CD4-positive, alpha-beta T cell treated with Interleukin-4 for 4 hours (primary cell): ENCODE measurements at places on chromosomes 5 and 9.

GRCh38 chr5:1745123-1745795, 54.4 kb downstream of the MRPL36 start:
- no peak for DNase-seq

DNA sequence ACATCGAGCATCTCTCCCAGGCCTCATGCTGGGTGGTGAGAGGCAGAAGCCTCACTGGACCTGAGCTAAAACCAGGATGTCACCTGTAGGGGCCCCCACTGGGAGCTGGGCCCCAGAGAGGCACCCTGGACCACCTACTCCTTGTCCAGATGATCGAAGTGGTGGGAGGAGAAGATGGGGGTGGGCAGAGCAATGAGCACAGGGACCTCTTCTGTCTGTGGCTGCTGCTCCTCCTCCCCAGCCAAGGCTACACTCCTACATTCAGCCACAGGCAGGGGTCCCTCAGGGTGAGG, 227.5 kb downstream of the CACNA1B start:
- DNase-seq: no peak

DNA sequence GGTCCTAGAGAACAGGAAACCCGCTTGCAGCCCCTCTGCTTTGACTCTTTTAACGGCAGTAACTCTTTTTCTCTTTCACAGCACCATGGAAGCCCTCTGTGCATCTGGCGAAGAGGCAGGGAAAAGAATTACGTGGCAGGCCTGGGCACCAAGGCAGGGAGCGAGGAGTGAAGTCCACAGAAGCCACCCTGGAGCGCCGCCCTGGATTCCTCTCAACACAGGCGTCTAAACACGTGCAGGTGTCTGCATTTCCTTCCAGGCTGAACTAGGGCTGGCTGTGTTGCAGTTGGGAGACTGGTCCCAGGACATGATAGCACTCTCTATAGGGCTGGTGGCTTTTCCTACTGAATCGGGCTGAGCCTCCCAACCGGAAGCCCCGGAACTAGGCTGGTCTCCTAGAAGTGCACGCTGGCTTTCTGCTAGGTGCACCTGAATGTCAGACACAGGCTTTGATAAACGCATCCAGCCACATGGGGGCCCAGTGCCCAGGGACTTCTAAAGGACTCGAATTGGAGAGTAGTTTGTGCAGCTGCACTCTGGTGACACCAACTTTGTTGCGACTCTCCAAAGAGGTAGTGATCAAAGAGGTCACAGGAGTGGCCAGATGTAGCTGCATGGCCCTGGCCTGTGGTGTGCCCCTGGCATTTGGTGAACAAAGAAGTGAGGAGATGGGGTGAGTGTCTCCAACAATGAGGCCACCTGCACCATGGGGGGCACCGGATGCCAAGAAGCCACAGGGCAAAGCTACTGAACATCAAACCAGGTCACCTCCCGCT, 54.5 kb downstream of the AK8 start:
- no peak for DNase-seq

DNA sequence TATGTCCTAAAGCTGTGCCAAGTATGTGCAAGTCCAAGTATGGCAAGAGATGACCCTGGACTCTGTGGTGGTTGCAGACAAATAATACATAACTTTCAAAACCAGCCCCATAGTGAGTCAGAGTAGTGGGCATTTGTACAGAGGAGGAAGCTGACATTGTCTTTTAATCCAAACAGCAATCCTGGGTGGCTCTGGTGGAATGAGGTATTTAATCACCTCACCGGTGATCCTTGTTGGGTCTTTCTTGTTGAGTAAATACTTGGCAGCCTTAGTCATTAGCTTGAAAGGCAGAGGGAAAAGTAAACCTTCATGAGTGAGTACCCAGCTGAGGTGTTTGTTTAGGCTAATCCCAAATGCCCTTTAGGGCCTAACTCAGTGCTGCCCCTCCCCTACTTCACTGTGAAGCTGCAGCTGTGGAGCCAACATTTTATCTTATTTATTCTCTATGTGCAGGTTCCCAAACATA, 148.7 kb upstream of the SLC12A2 start:
- DNase-seq: no peak

GRCh38 chr5:100423330-100423729, 111.8 kb upstream of the FAM174A start:
- no peak for DNase-seq

GRCh38 chr5:177524941-177525655, 8.3 kb upstream of the DDX41 start:
- DNase-seq: no peak

DNA sequence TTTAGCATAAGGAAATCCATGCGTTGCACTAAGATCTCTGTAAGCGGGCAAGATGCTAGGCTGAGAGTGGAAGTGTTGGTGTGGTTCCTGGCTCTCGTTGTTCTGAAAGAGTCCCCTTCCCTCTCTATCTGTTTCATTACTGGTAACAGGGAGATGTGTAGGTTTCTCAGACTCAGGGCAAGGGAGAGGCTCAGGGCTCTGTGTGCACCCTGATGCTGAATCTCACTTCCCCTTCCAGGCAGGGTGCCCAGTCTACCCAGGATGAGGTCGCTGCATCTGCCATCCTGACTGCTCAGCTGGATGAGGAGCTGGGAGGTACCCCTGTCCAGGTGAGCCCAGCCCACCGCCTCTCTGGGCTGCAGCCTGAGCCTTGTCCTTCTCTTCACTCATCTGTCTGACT, 45.7 kb downstream of the STOM start:
- no peak for DNase-seq

GRCh38 chr5:156951359-156951758, 11.7 kb downstream of the TIMD4 start:
- peak; percentile 26 for DNase-seq

DNA sequence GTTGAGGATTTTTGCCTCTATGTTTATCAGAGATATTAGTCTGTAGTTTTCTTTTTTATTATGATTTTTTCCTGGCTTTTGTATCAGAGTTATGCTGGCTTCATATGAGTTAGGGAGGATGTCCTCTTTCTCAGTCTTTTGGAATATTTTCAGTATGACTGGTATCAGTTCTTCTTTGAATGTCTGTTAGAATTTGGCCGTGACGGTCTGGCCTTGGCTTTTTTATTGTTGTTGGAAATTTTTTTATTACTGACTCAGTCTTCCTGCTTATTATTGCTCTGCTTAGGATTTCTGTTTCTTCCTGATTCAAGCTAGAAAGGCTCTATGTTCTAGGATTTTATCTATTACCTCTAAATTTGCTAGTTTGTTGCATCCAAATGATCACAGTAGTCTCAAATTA, 421.9 kb downstream of the CDH10 start:
- no peak for DNase-seq

- peak; percentile 63 for DNase-seq
Observed at GRCh38 chr5:140261403-140262171, 41.3 kb downstream of the PFDN1 start.
